ENCODE measurements at places on chromosomes 16 and 17.
A peak's percentile ranks its signal among the peaks of the same experiment; 100 is the strongest.

- no peak for DNase-seq
Observed at GRCh38 chr17:44386182-44386525, 3.3 kb downstream of the ITGA2B start.

DNA sequence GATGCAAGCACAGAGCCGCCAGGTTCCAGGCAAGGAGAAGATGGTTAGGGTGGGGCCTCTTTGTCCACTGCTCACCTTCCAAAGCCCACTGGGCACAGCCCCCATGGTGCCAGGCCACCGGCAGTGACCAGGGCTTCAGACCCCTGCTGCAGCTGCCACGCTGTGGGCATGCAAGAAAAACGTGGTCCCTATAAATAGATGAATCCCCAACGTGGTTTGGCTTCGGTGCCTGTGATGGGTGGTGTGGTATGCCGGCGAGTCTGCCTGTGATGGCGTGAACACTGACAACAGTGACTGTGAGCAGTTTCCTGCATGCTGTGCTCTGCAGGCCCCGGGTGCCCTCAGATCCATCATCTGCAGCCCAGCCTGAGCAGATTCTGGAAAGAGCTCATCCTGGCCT is 36.6 kb downstream of the RAB11FIP4 start:
- no peak for DNase-seq

- DNase-seq: no peak
Observed at GRCh38 chr17:17906418-17907215, 65.6 kb downstream of the TOM1L2 start.

- no peak for DNase-seq
Observed at GRCh38 chr17:77379065-77379428, 238.3 kb downstream of the SEC14L1 start.

DNA sequence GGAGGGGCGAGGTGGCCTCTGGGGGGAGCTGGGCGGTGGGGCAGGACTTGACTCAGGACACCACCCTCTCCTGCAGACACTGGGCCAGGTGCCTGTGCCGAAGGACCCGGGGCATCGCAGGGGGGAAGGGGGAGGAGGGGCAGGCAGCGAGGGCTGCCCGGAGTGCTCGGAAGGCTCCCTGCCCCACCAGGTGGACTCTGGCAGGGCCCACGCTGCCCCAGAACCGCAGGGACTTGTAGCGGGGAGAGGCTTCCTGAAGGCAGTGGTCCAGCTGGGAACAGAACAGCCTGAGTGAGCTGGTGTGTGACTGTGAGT is 4.4 kb upstream of the HCRT start:
- DNase-seq: no peak

GRCh38 chr17:43907998-43908721 is 824 bp upstream of the MPP2 start:
- peak; percentile 72 for DNase-seq

DNA sequence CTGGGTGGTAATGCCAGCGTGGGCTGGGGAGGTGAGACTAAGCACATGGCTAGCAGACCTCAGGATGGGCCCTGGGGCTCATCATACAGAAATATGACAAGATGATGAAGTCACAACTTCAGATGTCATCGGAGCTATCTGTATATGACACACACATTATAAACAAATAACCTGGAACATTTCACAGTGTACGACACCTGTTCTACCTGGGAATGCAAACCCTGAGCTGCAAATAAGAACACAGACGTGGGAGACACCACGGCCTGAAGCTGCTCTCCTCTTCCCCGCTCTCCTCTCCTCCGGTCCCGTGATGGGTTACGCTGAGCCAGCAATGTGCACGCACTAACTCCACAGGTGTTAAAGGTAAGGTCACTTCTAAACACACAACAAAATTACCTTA is 4.9 kb downstream of the PLD6 start:
- DNase-seq: no peak

DNA sequence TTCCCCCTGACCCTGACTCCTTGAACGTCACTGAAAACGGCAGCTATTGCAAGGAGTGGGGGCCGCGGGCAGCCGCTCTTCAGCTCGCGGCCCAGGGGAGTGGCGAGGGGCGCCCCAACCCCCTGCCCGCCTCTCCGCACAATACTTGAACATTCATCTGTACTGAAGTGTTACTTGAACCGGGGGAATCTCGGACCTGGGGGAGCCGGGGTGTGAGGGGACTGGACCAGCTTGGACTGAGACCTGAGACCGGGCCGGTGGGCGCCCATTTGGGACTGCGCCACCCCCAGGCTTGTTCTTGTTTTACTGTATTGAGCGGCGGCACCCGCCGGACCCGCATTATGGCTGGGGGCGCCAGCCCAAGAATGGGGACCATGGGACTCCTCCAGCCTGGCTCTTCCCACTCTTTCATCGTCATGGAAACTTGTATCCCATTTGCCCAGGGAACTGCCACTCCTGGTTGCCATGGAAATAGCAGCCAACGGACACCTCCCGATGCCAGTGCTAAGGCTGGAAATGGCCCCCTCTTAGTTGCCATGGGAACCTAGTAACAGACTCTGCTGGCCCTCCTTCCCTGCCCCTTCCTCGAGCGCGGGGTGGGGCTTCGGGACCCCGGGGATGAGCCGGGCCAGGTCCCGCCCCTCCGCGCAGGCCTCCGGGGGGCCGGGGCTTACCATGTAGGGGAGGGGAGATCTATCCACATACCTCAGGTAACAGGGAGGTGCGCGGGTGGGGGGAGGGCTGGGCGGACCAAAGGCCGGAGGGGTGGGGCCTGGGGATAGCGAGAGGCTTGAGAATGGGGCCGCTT is 805 bp upstream of the ORAI3 start:
- DNase-seq: peak; percentile 99

DNA sequence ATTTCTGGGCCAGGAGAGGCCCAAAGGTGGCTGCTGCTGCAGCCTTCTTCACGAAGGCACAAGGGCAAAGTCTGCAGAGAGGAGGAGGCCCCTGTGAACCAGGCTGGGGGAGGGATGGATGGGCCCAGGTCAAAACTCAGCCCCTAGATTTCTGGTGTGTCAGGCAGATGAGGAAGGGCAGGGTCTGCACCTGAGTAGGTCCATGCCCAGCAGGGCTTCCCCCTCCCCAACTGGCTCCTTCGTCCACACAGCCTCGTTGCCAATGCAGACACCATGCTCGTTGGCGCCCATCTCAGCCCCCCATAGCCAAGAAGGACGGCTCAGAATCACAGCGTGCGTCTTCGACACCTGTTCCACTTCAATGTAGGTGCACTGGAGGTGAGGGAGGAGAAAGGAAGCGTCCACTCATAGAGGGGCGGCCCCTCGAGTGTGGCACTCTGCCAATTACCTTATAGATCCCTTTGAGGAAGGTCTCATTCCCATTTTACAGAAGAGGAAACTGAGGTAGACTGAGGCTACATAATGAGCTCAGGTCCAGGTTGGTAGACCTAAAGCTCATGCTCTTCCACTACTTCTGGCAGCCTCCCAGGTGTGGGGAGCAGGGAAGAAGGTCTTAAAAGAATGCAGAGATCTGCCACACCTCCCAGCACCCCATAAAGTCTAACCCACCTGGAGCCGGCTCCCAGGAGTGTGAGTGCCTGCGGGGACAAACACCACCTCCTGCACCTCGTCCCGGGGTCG is 902 bp downstream of the SCRN2 start:
- DNase-seq: no peak

DNA sequence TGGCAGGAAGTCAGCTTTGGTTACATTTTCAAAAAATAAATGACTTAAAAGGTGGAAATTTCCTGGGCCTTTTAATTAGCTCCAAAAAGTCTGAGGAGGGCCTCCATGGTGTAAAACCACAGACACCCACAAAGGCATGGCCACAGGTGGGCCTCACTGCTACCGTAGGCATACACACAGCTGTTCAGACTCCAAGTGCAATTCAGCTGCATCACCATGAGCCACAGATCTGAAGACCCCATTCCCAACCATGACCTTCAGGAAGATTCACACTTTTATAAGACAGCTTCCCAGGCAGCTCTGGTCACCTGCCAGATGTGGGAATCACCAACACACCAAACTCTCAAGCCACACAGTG is 20.6 kb downstream of the CSNK2A2 start:
- DNase-seq: no peak

GRCh38 chr16:81809567-81809966 is 30.5 kb downstream of the PLCG2 start:
- no peak for DNase-seq

DNA sequence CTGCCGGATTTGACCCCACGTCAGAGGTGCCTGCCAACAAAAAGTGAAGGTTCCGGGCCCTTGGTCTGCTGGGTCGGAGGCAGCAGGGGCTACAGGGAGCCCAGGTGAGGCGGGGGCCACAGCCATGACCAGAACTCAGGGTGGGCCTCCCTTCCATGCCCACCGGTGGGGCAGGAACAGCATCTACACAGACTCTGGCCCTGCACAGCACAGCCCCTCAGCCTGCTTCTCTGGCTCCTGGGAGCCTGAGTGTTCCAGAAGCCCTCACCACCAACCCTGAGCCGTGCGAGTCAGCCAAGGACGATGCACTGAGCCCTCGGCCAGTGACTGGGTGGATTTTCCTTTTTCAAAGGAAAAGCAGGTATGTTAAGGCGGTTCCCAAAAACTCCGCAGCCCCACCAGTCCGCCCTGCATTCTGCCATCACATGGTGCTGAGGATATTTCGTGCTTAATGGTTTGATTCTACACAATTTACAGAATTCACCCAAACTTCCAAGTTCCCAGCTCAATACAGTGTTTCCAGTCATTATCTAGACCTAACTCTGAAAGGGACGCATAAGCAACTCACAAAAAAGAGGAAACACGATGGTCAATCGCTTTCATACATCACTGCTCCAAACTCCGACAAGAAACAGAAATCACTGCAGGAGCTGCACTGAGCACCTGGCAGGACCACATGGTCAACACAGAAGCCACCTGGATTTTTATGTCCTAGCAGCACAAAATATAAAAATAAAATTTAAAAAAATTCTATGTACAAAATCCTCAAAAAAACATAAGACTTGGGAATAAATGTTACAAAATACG is 19.4 kb upstream of the C16orf95 start:
- DNase-seq: no peak

GRCh38 chr16:53598511-53599275 is 95.7 kb upstream of the AKTIP start:
- DNase-seq: no peak

DNA sequence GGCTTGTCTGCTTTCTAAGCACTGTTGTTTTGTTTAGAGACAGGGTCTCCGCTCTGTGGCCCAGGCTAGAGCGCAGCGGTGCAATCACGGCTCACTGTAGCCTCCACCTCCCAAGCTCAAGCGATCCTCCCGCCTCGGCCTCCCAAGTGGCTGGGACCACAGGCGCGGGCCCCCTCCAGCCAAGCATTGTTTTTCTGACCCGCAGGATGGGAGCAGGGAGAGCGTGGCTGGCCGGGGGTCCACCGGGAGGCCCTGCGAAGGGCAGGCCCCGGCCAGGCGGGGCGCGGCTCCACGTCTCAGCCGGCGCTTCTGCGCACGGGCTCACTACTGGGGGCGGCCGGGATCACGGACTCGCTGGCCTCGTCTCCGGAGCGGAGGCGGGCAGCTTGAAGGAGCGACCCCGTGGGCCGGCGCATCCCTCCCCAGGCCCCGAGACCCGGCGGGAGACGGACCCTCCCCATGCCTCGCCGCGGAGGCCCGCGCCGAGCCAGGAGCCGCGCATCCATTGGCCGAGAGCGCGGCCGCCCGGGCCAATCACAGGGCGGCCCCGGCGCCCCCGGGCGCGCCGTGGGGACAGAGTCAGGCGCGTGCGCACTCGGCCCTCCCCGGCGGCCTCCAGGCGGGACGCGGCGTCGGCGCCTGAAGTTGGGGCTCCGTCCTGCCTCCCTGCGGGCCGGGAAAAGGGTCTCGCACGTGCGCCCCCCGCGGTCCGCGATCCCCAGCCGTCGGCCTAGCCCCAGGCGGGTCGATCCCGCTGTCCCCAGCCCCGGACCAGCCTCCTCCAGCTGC is 24.9 kb downstream of the ACTG1 start:
- DNase-seq: peak; percentile 91

- DNase-seq: no peak
Observed at GRCh38 chr16:26078716-26079355, 387.1 kb downstream of the HS3ST4 start.

DNA sequence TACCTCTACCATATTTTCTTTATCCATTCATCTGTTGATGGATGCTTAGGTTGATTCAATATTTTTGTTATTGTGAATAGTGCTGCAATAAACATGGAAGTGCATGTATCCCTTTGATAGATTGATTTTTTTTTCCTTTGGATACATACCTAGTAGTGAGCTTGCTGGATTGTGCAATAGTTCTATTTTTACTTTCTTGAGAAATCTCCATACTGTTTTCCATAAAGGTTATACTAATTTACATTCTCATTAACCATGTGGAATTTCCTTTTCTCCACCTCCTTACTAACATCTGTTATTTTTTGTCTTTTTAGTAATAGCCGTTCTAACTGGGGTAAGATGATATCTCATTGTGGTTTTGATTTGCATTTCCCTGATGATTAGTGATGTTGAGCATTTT is 124.6 kb upstream of the TOX3 start:
- no peak for DNase-seq

- DNase-seq: no peak
Observed at GRCh38 chr16:3934491-3935181, 54.1 kb upstream of the CREBBP start.

DNA sequence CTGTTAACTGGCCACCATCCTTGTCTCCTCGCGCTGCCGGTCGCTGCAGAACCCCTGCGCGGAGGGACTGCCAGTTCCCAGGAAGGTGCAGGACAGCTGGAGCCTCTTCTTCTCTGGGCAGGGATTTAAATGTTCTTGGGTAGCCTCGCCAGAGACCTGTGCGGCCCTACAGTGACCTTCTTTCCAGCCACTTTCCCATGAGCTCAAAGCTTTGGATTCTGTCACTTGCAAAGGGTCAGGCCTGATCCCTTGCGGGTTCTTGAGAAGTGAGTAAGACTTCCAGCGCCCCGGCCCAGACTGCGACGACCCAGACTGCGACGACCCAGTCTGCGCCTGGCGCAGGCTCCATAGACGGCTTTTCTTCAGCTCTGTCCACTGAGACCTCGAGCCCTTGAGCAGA is 1.4 kb upstream of the SLFN5 start:
- DNase-seq: no peak

DNA sequence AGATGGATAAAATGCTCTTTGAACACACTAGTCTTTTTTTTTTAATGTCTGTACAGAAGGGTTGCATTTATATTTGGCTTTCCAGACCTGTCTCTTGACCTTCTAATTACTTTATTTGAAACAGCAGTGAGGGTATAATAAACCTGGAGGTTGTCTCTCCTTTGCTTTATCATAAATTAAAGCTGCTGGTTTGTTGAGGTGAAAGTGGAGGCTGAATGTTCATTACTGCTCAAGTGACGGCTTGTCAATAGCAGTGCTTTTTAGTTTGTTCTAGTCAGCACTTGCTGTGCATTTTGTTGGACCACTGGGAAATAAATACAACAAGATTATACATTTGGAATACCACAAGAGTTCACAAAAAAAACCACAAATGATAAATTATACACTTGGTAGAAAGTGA is 264.2 kb downstream of the IRX3 start:
- DNase-seq: no peak

Measured in hepatocyte (in vitro differentiated cells).